M059J (cell line): ENCODE measurements at places on chromosomes 11 and 22. TPM values are rescaled to one million over a fixed set of nuclear protein-coding genes. Genes with fewer than 3 reads are reported as not detected.
A peak's percentile ranks its signal among the peaks of the same experiment; 100 is the strongest.

Gene PGA5
- total RNA-seq = not detected in 2 replicates

Gene RRM1
- 174 and 250 TPM in 2 replicates for total RNA-seq

Gene CECR2
- total RNA-seq = not detected in 2 replicates

GRCh38 chr11:47104261-47104950 is 72.3 kb downstream of the ARFGAP2 start:
- peak; percentile 57 for DNase-seq

DNA sequence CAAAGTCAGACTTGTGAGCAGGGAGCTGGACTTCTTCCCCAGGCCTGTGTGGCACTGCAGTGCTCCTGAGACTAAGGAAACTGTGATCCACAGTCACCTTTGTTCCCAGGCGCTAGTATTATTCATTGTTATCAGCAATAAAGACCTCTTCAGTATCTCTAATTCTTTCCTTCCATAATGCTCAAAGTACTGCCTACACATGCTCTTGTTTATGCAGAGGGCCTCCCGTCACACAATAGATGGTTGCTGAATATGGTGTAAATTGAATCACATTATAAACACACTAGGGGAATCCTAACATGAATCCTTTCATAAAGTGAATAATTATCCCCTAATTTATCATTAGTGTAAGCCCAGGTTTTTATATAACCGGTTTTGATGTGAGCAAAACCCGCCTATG is 493.3 kb downstream of the BUD13 start:
- no peak for DNase-seq

DNA sequence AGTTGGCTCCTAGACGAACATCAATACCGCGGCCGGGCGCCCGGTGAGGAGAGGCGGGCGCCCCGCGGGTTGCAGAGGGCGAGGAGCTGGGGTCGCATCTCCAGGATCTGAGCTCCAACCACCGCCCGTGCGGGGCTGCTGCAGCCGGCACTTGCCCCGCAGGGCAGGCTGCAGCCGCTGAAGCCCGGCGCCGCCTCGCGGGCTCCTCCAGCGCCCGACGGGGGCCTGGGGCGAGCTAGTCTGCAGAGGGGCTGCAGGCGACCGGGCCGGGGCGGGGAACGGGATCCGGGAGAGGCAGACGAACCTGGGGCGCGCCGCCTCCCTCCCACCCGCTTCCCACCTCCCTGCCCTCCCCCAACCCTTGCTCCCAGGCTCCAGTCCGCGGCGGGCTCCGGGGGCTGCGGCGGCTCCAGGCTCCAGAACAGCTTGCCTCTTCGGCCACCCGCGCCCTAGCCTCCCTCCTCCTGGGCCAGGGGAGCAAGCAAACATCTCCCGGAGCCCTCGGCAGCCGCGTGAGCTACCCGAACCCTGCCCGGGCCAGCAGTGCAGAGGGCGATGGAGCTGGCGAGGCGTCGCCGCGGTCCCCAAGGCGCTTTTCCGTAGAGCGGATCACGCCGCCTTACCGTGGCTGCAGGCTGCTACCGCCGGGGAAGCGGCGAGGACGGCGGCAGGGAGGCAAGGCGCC is 802 bp downstream of the TENM4 start:
- DNase-seq = peak; percentile 37

DNA sequence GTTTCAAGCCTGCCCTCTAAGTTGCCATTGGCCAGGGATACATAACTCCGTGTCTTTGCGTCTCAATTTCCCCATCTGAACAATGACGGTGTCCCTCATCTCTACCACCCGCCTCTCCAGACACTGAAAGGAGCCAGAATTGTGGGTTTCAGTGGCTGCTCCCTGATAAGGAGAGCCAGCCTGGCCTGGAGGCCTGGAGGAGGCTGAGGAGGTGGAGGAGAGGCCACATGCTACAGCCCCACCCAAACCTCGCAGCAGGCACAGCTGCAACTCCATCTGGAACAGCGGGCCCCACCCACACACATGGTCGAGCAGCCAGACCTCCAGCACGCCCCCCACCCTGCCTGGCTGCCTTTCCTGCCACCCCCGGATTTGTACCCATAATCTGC is 34.4 kb upstream of the CD82 start:
- DNase-seq = no peak

GRCh38 chr11:5423131-5423530 is 1.2 kb downstream of the OR51Q1 start:
- DNase-seq = no peak

DNA sequence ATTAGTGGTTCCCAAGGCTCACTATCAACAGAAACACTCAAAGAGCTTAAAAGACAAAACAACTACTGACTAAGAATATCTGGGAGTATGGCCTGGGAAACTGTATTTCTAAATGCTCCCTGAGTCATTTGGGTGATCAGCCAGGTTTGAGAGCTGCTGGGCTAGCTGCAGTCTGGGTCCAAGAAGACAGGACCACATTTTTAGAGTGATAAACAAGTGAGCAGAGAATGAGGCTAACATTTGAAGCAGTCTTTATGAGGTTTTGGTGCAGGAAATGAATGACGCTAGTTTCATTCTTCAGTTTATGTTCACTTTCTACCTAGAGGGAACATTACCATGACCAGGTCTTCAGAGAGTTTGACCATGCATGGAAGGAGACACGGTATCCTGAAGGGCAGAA is 97.7 kb downstream of the TEAD1 start:
- DNase-seq = peak; percentile 69
